ENCODE measurements at places on chromosomes 3 and 15. TPM values are rescaled to one million over a fixed set of nuclear protein-coding genes. Genes with fewer than 3 reads are reported as not detected.

Gene LTK
- 0.13 TPM for total RNA-seq

Gene POLQ
- total RNA-seq = 13.3 TPM

Gene RTP1
- total RNA-seq = not detected

Gene PLCH1
- total RNA-seq = 0.29 TPM

Gene CPLX3
- total RNA-seq = 0.08 TPM

Gene SUCNR1
- not detected for total RNA-seq

Gene MCTP2
- total RNA-seq = 5.8 TPM

Gene CEMIP
- 68.8 TPM for total RNA-seq

Gene USP19
- 95.6 TPM for total RNA-seq

Gene BBS4
- 24.6 TPM for total RNA-seq

Gene RBP2
- total RNA-seq = not detected
